ENCODE measurements at places on chromosomes 5 and 9.

- DNase-seq: peak; percentile 9
Measured at GRCh38 chr5:138466125-138466899, 1.0 kb downstream of the EGR1 start.

GRCh38 chr5:148970876-148971275, 92.0 kb downstream of the SH3TC2 start:
- DNase-seq: no peak

- no peak for DNase-seq
Measured at GRCh38 chr5:17120209-17120608, 97.2 kb upstream of the BASP1 start.

- DNase-seq: no peak
Measured at GRCh38 chr9:111900151-111900857, 3.7 kb downstream of the UGCG start.

DNA sequence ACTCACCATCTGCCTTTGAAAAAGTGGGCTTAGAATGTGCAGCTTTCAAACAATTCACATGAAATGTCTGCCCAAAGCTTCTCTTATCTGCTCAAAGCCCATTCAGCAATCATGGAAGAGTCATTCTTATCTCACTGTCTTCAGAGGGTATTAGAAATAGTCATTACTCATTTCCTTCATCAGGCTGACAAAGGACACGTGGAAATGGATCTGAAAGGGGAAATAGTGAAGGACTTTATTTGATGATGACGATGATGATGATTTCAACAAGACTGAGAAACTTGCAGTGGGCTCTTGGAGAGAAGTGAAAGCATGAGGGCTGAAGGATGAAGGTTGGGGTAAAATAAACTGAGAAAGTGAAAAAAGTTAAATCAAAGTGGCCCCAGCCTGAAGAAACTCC, 194.3 kb downstream of the SMARCA2 start:
- DNase-seq: no peak

DNA sequence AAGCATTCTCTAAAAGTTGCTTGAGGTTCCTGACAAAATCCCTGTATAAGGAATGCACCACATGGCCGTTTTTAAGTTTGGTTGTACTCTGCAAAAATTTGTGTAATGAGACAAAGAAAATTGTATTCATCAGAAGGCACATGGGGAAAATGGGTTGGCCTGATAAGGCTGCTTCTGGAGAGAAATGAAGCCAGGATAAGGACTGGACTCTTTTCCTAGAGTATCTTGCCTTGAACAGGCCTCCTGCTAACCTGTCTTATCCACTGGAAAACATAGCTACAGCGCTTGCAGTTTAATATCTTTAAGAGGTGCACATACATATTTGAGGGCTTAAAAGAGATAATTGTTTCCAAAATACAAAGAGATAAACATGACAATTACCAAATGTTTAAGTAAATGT, 41.4 kb upstream of the IFNK start:
- DNase-seq: no peak

- no peak for DNase-seq
Measured at GRCh38 chr9:85466834-85467233, 274.9 kb downstream of the AGTPBP1 start.

DNA sequence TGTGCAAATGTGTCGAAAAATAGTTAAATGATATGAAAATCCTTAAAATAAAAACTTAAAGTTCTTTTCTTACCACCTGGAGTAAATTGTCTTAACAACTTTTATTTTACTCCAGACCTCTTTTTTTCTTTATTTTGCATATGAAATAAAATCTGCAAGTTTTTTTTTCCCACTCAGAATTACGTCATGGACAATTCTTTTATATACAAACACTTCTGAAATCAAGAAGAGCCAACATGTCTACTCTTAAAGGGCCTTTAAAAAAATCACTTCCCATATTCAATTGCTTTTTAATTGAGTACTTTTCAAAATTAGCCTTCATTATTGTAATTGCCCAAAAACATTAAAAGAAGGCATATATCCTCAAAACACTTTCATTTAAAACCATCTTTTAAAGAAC, 37.7 kb upstream of the ZFAND5 start:
- DNase-seq: no peak

DNA sequence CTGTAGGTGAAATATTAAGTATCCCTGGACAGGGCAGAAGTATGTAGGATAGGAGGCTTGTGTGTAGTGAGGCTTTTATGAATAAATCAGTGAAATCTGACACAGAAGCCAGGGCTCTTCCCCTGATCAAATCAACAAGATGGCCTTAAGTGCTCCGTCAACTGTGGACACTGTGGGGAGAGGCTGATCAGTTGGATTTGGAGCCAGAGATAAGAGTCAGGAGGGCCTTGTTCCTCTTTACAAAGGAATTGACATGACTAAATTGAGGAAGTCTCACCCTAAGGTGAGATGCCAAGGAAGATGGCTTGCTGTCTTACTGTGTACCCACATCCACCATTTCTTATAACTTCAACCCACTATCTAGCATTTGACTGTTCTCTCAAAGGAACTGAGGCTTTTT, 91.6 kb upstream of the PRRC1 start:
- DNase-seq: no peak

GRCh38 chr9:117325110-117325731, 89.6 kb downstream of the ASTN2 start:
- DNase-seq: no peak

DNA sequence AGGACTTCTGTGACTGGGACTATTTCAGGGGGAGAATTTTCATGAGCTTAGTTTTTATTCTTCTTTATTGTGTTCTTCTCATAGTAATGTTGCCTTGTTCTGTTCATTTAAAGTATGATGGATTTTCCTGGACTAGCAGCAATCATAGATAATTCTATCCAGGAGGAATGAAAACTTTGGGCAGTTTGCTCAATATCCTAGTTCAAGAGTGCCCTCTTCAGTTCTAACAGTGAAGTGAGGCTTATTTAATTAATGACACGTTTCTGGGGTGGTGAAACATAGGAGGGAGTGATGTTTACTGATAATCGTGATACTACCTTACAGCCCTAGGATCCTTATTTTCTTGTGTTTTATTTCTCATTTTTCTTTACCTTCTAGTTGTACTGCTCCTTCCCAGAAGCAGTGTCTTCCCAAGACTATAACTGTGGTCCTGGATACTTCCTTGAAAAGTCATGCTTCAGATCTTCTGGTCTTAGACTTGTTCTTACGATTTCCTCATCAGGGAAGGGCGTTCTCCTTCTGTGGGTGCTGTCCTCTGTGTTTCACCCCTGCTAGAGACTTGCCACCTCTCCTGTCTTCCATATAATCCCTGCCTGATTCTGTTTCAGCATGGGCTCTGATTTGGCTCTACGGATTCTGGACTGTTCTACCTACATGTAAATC, 57.4 kb downstream of the CFAP95 start:
- no peak for DNase-seq

DNA sequence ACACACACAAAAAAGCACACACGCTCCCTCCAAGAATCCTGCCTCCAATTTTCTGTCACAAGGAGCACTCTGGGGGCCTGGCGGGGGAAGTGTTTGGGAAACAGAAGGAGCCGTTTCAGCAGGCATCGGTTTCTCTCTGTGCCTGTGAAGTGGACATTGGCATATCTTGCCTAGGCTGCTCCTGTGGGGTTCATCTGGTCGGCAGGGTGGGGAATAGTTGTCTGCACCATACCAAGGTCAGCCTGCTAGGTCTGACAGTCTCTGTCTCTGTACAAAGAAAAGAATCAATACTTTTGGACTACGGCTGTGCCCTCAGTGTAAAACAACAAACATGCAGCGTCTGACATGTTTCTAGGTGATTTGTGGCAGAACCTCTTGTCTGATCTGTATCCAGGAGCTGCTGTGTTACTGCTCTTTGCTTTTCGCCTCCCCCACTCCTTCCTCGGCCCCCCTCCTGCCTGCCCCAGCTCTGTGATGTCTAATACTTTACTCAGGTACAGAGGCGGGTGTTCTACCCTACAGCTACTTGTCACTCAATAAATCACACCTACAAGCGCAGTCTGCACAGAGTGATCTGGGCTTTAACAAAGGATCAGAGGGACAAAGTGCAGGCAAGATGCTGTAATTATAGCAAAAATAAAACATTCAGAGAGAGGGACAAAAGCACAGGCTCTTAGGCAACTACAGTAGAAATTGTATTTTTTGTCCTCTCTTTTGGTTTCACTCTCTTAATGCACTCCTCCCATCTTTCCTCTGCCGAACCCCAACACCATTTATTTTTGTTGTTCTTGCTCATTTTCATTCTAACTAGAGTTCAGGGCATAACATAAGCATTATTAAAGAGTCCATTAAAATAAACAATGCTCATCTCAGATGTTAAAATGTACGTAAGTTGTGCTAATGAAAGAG, 216.7 kb downstream of the BNC2 start:
- no peak for DNase-seq

DNA sequence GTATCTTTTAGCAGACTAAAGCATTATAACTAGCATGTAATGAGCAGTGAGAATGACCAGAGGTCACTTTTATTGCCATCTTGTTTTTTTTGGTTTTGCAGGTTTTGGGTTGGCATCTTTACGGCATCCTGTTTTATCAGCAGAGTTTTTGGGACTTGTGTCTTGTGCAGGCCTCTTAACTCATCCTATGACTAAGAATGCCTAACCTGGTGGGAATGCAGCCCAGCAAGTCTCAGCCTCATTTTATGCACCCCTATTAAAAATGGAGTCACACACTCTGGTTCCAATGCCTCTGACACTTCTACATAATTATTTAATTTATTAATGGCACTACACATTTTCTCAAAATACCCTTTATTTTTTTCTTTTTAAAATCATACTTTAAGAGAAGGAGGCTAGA, 726.5 kb upstream of the RIOK2 start:
- DNase-seq: no peak

Data from stimulated activated CD4-positive, alpha-beta T cell treated with anti-CD3 and anti-CD28 coated beads, Interleukin-15, amount 100 ng/mL, for 48 hours (primary cell).